ENCODE measurements at places on chromosomes 12 and 14.

DNA sequence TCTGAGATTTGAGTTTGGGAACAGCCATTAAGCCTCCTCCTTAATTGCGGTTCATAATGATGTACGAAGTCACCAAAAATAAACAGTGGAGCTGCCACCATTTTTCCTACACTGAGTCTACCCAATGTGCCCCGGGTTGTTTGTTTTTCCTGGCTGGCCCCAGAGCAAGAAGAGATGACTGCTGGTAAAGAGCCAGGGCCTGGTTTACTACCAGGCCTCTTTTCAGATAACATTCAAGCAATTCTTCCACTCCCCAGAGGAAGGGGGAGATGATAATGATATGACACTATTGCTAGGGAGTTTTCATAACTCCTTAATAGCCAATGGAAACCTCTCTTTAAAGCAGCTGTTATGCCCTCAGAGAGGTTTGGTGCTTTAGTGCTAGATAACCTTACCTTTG is 42.3 kb downstream of the BRAP start:
- DNase-seq, result no peak

DNA sequence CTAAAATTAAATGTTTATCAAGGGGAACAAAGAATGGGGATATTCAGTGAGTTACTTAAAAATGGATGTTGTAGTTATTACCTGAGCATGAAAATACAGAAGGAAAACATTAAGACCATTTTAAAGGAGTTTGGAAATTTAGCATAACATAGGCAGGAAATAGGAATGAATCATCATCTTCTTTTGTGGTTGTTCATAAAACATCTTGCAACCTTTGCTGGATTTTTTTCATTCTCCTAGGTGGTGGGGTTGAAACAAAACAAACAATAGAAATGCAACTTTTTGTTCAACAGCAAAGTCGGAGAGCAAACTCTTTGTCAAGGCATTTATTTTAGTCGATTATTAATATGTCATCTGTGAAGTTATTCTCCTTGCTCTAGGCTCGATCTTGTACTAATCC is 275.1 kb downstream of the IPO8 start:
- no peak for DNase-seq

GRCh38 chr14:80172375-80173051 is 38.8 kb downstream of the DIO2 start:
- no peak for DNase-seq

DNA sequence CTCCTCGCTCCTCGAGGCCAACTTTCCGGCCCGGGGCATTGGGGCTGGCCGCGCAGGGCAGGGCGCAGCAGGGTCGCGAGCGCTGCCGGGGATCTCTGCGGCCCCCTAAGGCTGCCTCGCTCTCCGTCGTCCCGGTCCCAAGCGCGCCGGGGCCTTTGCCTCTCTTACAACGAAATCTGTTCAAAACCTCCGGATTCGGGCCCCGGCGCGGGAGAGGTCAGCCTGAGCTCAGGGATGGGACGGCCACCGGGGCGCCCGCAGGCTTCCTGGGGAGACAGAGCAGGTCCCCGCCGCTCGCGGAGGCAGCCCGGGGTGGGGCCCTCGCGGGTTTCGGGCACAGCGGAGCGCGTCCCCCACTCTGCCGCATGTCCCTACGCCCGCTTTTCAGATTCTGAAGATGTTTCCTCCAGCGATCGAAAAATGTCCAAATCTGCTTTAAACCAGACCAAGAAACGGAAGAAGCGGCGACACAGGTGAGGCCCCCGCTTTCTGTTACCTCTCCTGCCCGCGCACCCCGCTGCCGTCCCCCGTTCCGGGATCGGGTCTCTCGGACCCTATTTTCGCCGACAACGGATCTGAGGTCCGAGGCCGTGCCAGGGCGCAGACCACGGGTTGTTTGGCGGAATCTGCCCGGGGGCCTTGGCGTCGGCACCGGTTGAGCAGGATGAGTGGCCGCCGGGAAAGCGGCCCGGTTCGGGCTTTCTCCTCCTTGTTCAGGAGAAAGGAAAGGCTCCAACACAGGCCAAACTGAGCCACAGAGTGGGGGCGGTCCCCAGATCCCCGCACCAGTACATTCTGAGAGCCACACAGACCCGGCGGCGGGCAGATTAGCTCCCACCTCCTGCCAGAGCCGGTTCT is 1.8 kb downstream of the VSX2 start:
- no peak for DNase-seq

- no peak for DNase-seq
These were observed 43.8 kb upstream of the KTN1 start for GRCh38 chr14:55536204-55536708.

DNA sequence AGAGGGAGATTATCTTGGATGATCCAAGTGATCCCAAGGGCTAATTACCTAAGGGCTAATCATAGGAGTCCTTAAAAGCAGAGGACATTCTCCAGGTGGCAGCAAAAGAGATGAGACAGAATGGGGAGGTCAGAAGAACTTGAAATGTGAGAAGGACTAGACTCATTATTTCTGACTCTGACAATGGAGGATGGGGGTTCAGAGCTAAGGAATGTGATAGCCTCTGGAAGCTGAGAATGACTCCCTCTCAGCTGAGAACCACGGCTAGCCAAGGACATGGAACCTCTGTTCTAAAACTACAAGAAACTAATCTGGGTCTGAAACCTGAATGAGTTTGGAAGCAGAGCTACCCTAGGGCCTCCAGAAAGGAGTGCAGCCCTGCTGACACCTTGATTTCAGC is 35.6 kb upstream of the ANKS1B start:
- no peak for DNase-seq

- no peak for DNase-seq
These were observed 975 bp upstream of the RTL1 start for GRCh38 chr14:100904307-100905087.

DNA sequence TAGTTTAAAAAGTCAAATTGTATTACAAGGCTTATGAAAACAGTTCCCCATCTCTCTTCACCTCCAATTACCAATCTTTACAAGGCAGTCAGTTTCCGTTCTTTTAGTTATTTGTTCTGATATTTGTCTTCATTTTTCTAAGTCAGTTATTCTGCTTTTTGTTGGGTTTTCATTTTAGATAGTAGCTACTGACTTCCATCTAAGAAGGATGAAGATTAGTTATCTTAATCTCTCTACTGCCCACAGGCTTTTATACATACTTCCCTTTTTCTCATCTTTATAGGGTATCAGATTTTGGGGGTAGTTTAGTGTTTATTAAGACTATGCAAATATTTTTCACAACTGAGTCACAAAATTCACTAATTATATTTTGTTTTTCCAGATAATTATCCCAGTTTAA is 38.4 kb downstream of the FRS2 start:
- no peak for DNase-seq

GRCh38 chr12:102163383-102163782 is 34.2 kb downstream of the PMCH start:
- no peak for DNase-seq

- no peak for DNase-seq
These were observed 447 bp upstream of the NUBPL start for GRCh38 chr14:31560759-31561154.

DNA sequence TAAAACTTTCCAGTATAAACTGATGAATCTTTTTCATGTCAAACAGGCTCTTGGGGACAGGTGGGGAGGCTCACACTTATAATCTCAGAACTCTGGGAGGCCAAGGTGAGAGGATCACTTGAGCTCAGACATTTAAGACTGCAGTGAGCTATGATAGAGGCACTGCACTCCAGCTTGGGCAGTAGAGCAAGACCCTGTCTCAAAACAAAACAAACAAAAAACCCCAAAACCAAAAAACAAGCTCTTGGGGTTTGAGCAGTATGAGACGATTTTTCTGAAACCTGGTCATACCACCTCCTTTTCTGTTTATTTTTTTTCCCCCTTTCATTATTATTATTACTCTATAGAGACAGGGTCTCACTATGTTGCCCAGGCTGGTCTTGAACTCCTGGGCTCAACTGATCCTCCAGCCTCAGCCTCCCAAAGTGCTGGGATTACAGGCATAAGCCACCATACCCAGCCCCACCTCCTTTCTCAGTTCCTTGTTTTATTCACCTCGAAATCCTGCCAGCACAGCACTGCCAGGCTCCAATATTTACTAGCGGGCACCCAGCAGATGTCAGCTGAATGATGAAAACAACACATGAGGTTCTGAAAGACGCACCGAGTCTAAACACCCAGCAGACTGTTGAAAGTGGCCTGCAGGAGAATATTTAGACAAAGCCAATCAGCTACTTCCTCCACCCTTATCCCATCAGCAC is 19.5 kb upstream of the CDK17 start:
- DNase-seq, result no peak

- no peak for DNase-seq
These were observed 22.8 kb upstream of the SRRM4 start for GRCh38 chr12:118958520-118958919.

DNA sequence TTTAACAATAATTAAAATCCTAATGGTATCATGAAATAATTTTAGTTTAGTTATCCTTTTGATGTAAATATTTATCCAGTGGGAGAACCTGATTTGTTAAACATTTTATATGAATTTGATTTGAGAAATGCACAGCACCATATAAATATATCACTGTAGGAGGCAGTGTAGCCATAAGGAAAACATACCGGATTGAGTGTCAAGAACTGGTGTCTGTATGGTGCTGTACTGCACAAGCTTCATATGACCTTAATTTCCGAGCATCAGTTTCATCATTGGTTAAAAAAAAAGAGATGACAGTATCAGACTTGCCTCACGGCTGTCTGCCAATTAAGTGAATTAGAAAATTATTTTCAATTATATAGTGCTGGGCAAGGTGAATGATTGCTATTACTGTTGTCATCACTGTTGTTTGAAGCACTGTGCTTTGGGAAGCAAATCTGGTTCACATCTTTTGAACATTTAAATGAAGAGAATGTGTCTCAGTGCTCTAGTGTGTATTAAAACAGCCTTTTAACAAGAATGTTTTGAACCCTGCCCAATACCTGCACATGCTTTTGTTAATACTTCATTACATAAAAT is 72.1 kb downstream of the TMTC2 start:
- no peak for DNase-seq

- no peak for DNase-seq
These were observed 4.9 kb upstream of the GPR132 start for GRCh38 chr14:105069871-105070759.

DNA sequence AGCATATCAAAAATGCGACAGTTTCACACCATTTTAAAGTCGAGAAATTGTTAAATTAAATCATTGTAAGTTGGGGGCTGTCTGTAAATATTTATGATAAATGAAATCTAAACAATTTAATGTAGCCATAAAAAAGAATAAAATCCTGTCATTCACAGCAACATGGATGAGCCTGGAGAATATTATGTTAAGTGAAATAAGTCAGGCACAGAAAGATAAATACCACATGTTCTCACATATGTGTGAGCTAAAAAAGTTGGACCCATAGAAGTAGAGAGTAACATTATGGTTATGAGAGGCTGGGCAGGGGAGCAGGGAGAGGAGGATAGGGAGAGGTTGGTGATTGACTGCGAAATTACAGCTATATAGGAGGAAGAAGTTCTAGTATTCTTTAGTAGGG is 135.9 kb downstream of the GARIN6 start:
- DNase-seq, result no peak

GRCh38 chr12:127169321-127170181 is 1097.4 kb upstream of the TMEM132C start:
- no peak for DNase-seq

- DNase-seq, result no peak
These were observed 4.2 kb downstream of the FNTB start for GRCh38 chr14:64990939-64991338.

GRCh38 chr14:37589715-37590427 is 5.2 kb downstream of the FOXA1 start:
- no peak for DNase-seq

DNA sequence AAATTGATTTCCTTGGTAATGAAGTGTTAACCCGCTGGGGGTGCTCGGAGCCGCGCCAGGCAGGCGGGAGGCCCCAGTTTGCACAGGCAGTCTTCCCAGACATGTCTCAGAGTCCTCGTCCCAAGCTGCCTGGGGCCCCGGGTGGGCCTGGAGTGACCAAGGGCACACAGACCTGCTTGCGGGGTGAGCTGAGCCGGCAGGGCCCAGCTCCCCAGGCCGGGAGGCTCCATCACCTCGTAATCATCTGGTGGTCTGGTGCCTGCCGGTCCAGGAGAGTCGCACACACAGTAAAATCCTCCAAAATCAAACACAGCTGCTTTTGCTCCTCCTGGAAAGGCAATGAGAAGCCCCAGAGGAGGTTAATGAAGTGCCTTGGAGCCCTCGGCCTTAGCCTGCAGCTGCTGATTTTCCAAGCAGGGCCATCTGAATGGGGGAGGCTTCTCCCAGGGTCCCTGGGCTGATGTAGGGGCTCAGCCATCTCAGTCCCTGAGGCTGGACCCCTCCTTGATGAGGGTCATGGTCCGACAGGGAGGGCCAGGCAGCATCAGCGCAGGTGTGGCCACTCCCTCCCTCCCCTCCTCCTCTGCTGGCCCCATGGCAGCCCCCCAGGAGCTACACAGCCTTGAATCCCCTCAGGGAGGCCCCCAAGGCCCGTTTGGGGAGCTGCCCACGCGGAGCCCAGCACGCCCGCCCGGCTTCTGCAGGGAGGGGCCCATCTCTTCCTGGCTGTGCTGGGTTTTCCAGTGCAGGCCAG is 39.4 kb upstream of the FBRSL1 start:
- DNase-seq, result no peak
